ENCODE measurements at places on chromosomes 13 and 19.

- DNase-seq, result no peak
These were observed 127.7 kb upstream of the EDNRB start for GRCh38 chr13:78046331-78046730.

- DNase-seq, result no peak
These were observed 1303.0 kb downstream of the EFNB2 start for GRCh38 chr13:105232439-105232838.

DNA sequence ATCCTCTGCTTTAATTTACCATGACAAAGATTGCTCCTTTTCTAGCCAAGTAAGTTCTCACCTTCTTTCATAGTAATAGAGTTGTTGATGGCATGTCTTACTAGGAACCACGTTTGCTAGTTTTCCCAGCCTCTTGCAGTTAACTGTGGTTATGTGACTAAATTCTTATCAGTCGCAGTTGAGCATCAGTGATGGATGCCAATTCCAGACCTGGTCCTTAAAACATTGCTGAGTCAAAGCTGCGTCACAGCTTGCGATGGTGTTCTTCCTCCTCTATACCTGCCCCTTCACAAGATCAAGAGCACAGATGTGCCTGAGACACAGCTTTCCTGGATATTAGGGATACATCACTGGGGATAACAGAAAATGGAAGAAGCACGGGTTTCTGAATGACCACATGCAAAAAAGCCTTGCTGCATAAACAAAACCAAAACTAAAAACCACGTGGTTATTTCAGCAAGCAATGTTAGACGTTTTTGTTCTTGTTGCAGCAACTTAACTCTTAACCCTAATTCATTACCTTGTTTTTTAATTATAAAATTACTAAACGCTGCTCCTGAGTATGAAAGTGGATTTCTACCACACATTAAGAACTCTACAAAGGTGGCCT is 97.6 kb upstream of the DACH1 start:
- no peak for DNase-seq

DNA sequence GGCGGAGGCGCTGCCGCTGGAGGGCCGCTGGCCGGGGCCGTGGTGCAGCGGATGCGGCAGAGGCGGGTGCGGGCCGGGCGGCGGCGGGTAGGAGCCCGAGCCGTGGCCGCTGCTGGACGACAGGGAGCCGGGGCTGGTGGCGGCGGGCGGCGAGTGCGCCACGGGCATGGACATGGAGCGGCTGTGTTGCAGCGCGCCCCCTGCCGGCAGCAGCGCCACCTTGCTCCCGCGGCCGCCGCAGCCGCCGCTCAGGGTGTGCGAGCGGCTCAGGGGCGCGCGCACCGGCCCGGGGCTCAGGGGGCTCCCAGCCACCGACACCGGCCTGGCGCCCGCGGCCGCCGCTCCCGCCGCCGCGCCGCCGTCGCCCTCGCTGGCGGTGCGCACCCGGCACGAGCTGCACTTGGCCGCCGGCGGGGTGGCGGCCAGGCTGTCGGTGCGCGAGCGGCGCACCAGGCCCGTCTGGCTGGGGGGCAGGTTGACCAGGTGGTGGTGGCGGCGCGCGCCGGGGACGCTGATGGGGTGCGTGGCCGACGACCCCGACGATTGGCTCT is 1.7 kb downstream of the IRS2 start:
- DNase-seq, result peak; percentile 87

DNA sequence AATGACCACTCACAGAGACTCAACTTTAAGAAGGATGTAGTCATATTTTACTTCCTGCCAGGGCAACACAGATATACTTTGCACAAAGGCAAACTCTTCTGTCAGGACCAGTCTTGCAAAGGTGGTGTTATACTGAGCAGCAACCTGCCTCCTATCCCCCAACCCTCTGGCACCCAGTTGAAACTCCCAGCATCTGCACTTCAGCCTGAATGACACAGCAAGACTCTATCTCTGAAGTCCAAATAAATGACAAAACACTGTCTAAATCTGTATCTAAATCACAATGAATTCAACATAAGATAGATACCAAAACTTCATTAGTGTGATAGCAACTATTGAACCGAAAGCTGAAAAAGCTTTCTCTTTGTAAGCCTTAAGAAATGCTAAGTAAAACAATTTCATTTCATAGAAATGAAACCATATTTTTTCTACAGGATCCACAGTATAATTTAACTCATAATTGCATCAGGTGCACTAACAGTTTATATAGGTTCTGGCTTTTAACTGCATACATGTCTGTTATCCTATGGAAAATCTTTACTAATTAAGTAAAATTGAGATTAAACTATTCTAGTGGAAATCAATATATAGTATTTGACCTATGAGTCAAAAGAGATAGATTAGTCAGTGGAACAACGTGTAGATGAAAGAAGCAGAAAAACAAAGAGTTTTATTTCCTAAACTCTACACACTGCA is 163.7 kb downstream of the TBC1D4 start:
- no peak for DNase-seq

GRCh38 chr19:42038666-42039065 is 31.3 kb downstream of the GRIK5 start:
- DNase-seq, result no peak

DNA sequence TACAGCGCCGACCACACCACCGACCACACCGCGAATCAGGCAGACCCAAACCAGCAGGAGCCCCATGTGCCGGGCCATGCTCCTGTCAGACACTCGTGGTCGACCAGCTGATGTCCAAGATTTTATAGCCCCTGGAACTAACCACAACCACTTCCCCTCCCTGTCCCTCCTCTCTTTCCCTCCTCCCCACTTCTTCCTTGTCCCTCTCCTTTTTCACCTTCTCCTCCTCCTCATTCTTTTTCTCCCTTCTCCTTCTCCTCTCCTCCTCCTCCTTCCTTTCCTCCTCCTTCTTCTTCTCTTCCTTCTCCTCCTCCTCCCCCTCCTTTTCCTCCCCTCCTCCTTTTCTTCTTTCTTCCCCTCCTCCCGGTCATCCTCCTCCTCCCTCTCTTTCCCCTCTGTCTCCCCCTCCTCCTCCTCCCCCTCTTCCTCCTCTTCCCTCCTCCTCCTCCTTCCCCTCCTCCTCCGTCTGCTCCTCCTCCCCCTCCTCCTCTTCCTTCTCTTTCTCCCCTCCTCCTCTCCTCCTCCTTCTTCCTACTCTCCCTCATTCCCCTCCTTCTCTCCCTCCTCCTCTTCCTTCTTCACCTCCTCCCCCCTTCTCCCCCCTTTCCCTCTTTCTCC is 670 bp downstream of the BSPH1 start:
- DNase-seq, result no peak

All from ELF-1 (cell line).